ENCODE measurements at places on chromosomes 2 and 18. TPM values are rescaled to one million over a fixed set of nuclear protein-coding genes. Genes with fewer than 3 reads are reported as not detected.

Gene SAG
- not detected for total RNA-seq

Gene C2orf80
- total RNA-seq = not detected

Gene TMEM163
- not detected for total RNA-seq

Gene ACADL
- total RNA-seq = under 0.01 TPM
